ENCODE measurements at places on chromosomes 2 and 18.

- DNase-seq, result no peak
Measured at GRCh38 chr2:24917086-24917485, 3.0 kb downstream of the ADCY3 start.

GRCh38 chr2:124318913-124319312, 293.8 kb downstream of the CNTNAP5 start:
- no peak for DNase-seq

GRCh38 chr18:61637905-61638595, 254.8 kb downstream of the RNF152 start:
- DNase-seq, result no peak

- DNase-seq, result no peak
Measured at GRCh38 chr2:69743847-69744264, 1.9 kb downstream of the ANXA4 start.

- no peak for DNase-seq
Measured at GRCh38 chr2:25983735-25984134, 1.4 kb upstream of the KIF3C start.

DNA sequence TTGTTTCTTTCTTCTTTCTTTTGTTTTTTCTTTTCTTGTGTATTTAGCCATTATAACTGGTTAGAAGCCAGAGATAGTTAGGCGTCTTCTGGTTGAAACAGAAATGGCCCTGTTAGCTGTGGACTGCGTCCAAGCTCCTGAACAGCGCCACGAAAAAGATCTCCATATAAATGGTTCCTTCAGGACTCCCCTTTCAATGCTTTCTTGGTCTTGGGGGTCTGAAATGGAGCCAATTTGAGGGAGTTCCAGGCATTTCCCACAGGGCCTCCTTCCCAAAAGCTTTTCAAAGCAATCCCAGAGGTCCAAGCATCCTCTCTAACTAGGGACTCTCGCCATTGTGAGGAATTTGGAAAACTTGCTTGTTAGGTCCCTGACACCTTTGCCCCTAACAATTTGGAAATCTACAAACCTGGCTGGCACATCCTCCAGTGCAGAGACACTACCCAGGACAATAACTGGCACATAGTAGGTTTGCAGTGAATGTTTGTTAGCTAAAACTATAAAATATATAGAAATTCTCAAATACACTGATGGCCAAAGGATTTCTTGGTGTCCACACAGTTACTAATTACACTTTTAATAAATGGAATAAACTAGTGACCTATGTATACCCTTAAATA, 80.1 kb downstream of the MYCN start:
- DNase-seq, result no peak

- no peak for DNase-seq
Measured at GRCh38 chr2:62554440-62554839, 48.4 kb upstream of the TMEM17 start.

DNA sequence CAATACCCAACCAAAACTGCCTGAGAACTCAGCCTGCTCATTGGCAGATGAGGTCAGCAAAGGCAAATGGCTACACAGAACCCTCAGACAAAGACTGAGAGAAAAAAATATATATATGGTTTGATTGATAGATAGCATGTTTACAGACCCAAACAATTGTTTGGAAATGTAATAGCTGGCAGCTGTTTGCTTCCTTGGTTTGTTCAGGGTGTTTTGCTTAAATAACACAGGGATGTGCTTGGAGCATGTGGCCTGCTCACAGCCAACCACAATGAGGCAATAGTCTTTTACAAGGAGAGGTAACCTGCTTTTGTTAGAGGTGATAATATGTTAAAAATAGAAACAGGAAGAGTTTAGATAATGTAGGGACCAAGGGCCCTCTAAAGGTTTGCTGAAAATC, 84.5 kb downstream of the PDK1 start:
- no peak for DNase-seq

DNA sequence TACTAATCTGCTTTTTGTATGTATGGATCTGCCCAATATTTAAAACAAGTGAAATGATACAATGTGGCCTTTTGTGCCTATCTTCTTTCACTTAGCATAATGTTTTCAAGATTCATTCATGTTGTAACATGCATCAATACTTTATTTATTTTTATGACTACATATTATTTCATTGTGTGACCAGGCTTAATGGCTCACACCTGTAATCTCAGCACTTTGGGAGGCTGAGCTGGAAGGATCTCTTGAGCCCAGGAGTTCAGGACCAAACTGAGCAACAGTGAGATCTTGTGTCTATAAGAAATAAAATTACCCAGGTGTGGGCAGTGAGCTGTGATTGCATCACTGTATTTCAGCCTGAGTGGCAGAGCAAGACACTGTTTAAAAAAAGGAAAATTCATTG, 33.2 kb downstream of the SPOPL start:
- DNase-seq, result no peak

DNA sequence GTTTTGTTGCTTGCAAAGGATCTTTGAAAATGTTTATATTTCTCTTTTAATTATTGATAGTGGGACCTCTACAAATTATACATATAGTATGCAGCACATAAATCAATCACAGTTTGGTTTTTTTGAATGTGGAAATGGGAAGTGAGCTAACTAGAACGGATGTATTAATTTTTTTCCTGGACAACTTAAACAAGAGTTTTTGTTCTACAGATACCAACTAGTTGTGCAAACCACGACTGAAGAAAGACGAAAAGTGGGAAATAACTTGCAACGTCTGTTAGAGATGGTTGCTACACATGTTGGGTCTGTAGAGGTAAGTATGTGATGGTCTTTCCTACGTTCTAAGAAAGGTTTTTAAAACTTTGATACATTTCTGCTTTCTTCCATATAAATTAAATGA, 39.2 kb downstream of the NDC80 start:
- DNase-seq, result no peak

DNA sequence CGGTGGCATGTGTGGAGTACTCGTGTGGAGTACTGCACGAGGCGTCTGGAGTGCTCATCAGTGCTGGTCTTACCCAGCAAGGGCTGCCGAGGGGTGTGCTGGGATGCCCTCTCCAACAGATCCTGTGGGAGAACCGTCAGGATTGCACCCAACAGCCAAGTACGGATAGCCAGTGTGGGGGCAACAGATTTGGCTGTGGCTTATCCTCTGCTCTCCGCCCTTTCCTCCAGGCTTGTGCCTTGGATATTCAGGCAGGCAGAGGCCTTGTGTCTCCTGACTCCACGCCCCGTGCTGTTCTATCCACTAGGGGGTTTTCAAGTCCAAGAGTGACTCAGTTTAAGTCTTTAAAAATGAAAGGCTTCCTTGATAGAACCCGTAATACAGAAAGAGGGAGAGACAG, 321.0 kb upstream of the HS6ST1 start:
- no peak for DNase-seq

DNA sequence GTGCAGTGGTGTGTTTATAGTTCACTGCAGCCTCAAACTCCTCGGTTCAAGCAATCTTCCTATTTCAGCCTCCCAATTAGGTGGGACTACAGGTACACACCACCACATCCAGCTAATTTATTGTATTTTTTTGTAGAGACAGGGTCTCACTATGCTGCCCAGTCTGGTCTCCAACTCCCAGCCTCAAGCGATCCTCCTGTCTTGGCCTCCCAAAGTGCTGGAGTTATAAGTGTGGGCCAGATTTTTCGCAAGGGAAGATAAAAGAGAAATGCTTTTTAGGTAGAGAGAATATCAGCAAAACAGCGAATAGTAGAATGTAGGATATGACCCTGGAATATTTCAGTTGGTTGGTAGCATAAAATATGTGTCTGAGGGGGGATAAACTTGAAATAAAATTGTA, 4.3 kb downstream of the DDX1 start:
- DNase-seq, result no peak

DNA sequence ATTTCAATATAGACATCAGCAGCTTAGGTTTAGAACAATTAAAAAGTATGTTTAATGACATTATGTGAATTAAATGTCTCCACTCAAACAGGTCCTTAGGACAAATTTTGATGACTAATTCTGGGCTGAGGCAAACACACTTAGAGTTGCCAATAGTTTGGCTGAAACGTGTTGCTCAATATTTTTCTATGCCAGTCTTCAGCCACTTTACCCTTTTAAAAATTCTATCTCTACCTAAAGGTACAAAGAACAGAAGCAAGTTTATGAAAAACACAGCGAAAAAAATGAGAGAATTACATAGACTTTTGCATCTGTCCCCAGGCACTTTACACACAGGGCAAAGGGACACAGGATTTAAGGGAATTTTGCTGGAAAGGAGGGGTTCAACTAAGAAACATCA, 4.5 kb downstream of the IDH1 start:
- no peak for DNase-seq

DNA sequence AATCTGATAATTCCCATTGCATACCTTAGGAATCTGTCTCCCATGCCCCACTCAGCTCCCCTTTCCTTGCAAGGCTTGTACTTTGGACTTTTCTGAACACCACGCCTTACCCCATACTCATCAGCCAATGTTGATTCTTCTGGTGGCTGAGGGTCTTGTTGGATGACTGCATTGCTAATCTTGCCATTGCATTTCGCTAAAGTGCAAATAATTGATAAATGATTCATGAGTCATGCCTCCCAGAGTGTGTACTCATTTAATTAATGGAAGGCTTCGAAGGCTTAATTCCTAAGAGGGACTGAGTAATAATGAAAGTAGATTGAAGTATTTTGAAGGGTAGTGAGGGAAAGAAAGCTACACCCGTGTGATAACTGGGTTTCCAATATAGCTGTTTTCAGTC, 28.0 kb upstream of the PPP1R1C start:
- no peak for DNase-seq

DNA sequence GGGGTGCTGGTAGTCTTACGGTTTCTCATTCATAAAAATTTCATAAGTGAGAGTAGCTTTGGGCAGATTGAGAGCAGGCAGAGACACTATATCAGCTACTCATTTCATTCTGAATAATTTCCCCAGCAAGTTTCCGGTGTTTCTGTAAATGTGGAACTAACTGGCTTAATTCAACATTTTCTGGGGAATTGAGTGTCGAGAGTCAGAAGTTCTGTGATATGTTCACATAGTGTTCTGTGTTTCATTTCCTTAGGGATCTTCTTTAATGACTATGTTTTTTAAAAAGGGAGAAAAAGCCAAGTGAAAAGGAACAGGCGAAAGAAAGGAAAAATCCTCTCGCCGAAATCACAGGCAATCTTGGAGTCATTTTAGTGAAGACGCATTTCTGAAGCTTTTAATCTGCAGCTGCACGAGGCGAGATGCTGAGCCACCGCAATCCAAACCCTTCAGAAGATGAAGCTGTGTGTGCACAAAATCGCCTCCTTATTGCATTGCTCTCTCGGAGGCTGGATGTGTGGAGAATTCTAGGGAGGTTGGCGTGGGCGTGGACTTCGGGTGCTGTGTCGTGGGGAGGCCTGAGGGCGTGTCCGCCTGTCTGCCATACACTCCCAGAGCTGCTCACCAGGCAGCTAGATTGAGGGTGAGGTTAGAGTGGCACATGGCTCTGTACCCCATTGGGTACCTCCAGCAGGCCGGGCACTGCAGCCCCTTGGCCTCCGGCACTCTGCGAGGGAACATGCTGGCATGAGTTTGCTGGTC, 38.4 kb upstream of the HDAC4 start:
- DNase-seq, result no peak

- no peak for DNase-seq
Measured at GRCh38 chr2:66236816-66237802, 197.8 kb upstream of the MEIS1 start.

DNA sequence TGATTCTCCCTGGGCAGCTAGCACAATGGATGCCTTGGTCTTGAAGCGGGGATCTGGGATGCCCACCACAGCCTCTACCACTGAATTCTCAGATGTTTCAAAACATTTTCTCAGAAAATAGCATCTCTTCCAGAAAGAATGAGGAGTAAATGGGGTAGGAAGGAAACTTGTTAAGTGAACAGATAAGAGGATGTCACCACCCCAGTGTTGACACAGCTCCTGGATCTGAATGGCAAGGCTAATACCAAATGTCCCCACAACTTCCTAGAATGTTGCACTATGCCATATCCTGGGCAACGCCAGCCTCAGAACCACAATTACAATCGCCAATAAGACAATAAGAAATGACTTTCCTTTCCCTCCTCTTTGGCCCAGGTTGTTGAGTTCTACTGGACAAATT, 177.2 kb downstream of the BCL11A start:
- DNase-seq, result no peak
